ENCODE measurements at places on chromosomes 13 and 19.

- no peak for DNase-seq
Observed at GRCh38 chr19:7751157-7751783, 3.9 kb upstream of the CD209 start.

DNA sequence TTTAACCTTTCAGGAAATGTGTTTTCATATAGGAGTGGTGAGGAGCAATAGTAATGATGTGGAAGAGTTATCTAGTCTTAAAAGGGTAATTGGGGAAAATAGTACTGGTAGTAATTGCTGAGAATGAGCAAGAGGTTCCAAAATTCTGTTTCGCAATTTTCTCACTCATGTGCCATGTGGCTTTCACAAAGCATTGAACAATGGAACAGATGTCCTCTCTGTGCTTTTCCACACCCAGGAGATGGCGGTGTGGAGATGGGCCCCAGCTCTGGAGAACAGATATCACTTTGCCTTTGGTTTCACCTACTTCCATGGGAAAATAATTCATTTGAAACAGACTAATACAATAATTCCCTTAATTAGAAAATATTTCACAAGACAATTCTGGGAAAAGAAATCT, 170.0 kb upstream of the SLC10A2 start:
- no peak for DNase-seq

DNA sequence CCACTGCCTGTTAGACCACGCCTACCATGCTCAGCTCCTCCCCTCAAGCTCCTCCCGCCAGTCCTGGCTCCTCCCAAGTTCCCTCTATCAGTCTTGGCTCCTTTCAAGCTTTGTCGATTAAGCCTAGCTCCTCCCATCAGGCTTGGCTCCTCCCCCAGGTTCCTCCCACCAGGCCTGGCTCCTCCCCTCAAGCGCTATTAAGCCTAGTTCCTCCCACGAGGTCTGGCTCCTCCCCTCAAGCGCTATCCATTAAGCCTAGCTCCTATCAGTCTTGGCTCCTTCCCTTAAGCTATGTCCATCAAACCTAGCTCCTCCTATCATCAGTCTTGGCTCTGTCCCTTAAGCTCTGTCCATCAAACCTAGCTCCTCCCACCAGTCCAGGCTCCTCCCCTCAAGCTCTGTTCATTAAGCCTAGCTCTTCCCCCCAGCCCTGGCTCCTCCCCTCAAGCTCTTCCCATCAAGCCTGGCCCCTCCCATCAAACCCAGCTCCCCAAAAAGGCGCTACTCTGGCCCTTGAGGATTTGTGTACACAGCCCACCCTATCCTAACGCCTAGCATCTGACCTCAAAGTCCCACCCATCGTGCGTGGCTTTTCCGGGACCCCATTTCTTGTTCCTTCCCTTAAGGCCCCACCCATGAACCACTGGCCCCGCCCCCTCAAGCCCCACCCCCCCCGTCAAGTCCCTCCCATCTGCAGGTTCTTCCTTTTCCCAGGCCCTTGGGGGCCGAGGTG, 10.0 kb downstream of the CAMSAP3 start:
- no peak for DNase-seq

- DNase-seq = no peak
Observed at GRCh38 chr13:36973621-36974295, 25.4 kb downstream of the ALG5 start.

DNA sequence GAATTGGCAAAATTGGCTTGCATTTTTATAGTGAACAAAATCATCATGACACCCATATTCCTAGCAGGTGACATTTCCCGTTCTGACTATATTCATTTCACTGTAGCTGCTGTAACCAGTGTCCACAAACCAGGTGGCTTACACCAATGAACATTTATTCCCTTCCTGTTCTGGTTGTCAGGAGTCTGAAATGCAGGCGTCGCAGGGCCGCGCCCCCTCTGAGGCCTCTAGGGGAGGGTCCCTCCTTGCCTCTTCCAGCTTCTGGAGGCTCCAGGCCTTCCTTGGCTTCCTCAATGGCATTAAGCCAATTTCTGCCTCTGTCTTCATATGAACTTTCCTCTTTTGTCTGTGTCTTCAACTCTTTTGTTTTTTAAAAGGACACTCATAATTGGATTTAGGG, 6.5 kb upstream of the RLN3 start:
- no peak for DNase-seq

DNA sequence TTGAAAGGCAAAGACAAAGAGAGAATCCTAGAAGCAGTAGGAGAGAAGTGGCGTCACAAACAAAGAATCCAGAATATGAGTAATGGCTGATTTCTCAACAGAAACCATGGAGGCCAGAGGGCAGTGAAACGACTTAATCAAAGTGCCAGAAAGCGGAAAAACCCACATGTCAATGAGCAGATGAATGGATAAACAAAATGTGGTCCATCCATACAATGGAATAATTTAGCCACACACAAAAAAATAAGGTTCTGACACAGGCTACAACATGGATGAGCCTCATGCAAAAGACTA, 52.2 kb upstream of the RANBP3 start:
- no peak for DNase-seq
